Activated naive CD8-positive, alpha-beta T cell treated with anti-CD3 and anti-CD28 coated beads, Interleukin-2, amount 10 ng/mL, durations not matched to agents 7 days and 5 days (primary cell): ENCODE measurements at places on chromosomes 6 and 20. TPM values are rescaled to one million over a fixed set of nuclear protein-coding genes. Genes with fewer than 3 reads are reported as not detected.
A peak's percentile ranks its signal among the peaks of the same experiment; 100 is the strongest.

GRCh38 chr6:2396846-2397630 is 151.6 kb upstream of the GMDS start:
- no peaks in the 10 kb centered on the region for H3K27me3 ChIP-seq
- H3K4me3 ChIP-seq: no peak overlapping the region
- no peaks in the 10 kb centered on the region for H3K36me3 ChIP-seq
- H3K4me1 ChIP-seq: no peaks in the 10 kb centered on the region
- DNase-seq: no peak

- no peak for DNase-seq
- peak overlapping the region; percentile 4 for H3K27ac ChIP-seq
- no peaks in the 10 kb centered on the region for H3K27me3 ChIP-seq
- H3K4me3 ChIP-seq: no peak overlapping the region
- peaks cover 39% of the 10 kb centered on the region for H3K36me3 ChIP-seq
- peaks cover 30% of the 10 kb centered on the region for H3K4me1 ChIP-seq
These were observed 15.9 kb downstream of the CPNE1 start for GRCh38 chr20:35648836-35649235.

DNA sequence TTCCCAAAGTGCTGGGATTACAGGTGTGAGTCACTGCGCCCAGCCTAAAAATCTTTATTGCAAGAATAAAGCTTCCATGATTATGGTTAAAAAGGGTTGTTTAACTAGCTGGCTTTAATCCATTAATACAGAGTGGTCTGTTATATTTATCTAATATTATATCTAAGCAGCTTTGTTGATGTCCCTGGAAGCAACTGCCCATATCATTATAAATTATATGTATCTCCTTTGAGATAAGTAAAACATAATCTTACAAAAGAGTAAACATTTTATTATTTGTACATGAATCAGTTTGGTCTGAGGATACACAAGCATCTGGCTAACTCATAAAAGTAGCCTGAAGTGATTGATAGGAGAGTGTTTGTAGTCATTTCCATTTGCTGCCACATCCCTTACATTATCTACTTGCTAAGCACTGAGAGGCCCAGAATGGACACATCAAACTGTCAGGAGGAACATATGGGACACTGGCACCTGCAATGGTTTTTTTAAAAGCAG is 46.9 kb downstream of the TRAF3IP2 start:
- H3K36me3 ChIP-seq: peaks cover 48% of the 10 kb centered on the region
- H3K27me3 ChIP-seq: no peaks in the 10 kb centered on the region
- DNase-seq: no peak
- H3K4me1 ChIP-seq: peaks cover 20% of the 10 kb centered on the region
- peak overlapping the region; percentile 15 for H3K4me3 ChIP-seq
- H3K27ac ChIP-seq: peak overlapping the region; percentile 68

- no peak overlapping the region for H3K27ac ChIP-seq
- DNase-seq: no peak
- no peaks in the 10 kb centered on the region for H3K36me3 ChIP-seq
These were observed 2.2 kb downstream of the HAO1 start for GRCh38 chr20:7938058-7938457.

Gene NRN1
- total RNA-seq: 54.8 TPM
